A549 treated with GW870086 at 1 μM for 4 hours (cell line): ENCODE measurements at places on chromosomes 4 and X. TPM values are rescaled to one million over a fixed set of nuclear protein-coding genes. Genes with fewer than 3 reads are reported as not detected.

The SLC49A3 gene
- 0.08 to 0.39 TPM (median 0.14 TPM) in 4 of 5 replicates, not detected in the other for total RNA-seq

The SULT1E1 gene
- total RNA-seq: not detected in 5 replicates

The ATP8A1 gene
- 0.02 to 0.45 TPM (median 0.04 TPM) in 4 of 5 replicates, not detected in the other for total RNA-seq

The OPHN1 gene
- 1.1 to 2.8 TPM (median 1.8 TPM) in 5 replicates for total RNA-seq

The C4orf46 gene
- 7.1 to 9.6 TPM (median 8.6 TPM) in 5 replicates for total RNA-seq

The UBE2D3 gene
- 210 to 235 TPM (median 218 TPM) in 5 replicates for total RNA-seq

The ATP5ME gene
- 352 to 470 TPM (median 373 TPM) in 5 replicates for total RNA-seq

The NAT8L gene
- total RNA-seq: 10.0 to 14.0 TPM (median 13.2 TPM) in 5 replicates

The CFI gene
- 0.43 to 0.82 TPM (median 0.56 TPM) in 5 replicates for total RNA-seq

The WNK3 gene
- 0.03 to 0.07 TPM (median 0.05 TPM) in 4 of 5 replicates, not detected in the other for total RNA-seq

The PPEF2 gene
- not detected in 5 replicates for total RNA-seq

The KIT gene
- not detected in 5 replicates for total RNA-seq

The DSPP gene
- not detected in 5 replicates for total RNA-seq
